ENCODE measurements at places on chromosomes 4 and X. TPM values are rescaled to one million over a fixed set of nuclear protein-coding genes. Genes with fewer than 3 reads are reported as not detected.

DNA sequence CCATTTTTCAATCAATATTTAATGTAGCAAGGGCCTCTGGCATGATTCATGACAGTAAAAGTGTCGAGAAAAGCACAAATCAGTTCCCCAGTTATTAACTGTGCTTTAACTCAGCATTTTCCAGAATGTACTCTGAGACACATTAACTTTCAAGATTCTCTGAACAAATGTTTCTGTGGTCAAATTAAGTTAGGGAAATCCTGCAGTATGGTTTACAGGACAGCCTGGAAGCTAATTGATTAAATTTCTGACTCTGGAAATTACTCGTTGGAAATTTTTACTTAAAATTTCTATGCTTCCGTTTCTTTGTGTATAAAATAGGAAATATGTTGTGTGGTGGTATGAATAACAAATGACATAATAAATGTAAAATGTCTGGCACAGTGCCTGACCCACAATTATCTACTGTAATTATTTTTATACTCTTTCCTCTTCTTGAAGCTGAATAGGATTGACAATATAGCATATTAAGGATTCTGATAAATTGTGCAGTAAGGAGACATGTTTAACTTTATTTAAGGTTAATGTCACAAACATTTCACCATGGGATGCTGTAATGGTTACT is 33.7 kb downstream of the STK32B start:
- no peak for DNase-seq

- peak; percentile 25 for DNase-seq
These were observed 56.9 kb upstream of the SLC39A8 start for GRCh38 chr4:102402223-102402622.

DNA sequence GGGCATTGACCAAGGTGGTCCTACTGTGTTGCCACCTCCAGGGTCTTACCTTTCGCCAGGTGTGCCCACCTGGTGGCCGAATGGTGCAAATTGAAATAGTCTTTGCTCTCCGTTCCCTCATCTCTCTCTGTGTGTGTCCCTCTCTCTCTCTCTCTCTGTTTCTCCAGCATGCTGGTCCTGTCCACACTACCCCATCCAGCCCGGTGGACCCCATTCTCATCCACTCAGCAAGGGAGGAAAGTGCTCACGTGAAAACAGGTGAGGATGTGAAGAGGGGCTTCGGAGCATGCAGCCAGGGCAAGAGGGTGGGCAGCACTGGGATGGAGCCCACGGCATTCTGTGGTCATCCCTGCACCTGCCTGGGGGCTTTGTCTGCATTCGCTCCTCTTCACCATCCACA is 150.1 kb downstream of the CRLF2 start:
- no peak for DNase-seq

DNA sequence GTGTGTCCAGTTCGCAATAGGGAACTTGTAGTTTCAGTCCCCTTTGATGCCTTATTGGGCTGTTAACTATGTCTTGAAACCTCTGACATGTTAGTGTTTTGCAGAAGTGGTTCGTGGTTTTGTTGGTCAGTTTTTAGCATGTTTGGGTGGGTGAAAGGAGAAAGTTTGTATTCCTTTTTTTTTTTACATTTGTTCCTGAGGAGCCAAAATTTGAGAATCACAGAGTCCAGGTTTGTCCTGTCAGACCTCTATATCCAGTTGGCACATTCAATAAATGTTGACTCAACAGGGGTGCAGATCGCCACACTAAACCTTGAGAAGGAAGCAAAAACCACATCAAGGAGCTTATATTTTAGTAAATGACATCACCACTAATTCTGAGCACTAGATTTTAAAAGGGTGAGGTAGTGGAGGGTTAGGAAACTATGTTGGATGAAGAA is 26.2 kb downstream of the DLG3 start:
- DNase-seq = no peak

- DNase-seq = no peak
These were observed 32.0 kb downstream of the IL15 start for GRCh38 chr4:141668200-141668910.

GRCh38 chr4:7581477-7581876 is 146.7 kb upstream of the PSAPL1 start:
- DNase-seq = no peak

- DNase-seq = no peak
These were observed 1.2 kb upstream of the TAPT1 start for GRCh38 chr4:16227462-16227868.

DNA sequence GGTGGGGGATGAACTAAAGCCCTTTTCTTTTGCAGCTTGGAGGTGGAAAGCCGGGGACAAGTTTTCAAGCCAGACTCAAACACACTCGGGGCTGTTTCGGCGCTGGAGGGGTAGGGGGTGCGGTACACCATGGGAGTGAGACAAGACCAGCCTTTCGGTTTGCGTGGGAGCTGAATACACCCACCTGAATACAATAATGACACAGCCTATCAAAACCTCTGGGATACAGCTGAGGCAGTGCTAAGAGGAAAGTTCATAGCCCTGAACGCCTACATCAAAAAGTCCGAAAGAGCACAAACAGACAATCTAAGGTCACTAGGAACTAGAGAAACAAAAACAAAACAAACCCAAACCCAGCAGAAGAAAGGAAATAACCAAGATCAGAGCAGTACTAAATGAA is 163.3 kb downstream of the ATRX start:
- no peak for DNase-seq

- DNase-seq = no peak
These were observed 84.6 kb upstream of the TRIM2 start for GRCh38 chr4:153119626-153120025.

- no peak for DNase-seq
These were observed 181.5 kb downstream of the SLIT2 start for GRCh38 chr4:20433097-20433705.

GRCh38 chrX:85992811-85993229 is 54.5 kb downstream of the CHM start:
- DNase-seq = no peak

The CYP4V2 gene
- total RNA-seq = 8.7 TPM

Measured in epithelial cell of proximal tubule (primary cell).